ENCODE measurements at places on chromosomes 7 and 10.

DNA sequence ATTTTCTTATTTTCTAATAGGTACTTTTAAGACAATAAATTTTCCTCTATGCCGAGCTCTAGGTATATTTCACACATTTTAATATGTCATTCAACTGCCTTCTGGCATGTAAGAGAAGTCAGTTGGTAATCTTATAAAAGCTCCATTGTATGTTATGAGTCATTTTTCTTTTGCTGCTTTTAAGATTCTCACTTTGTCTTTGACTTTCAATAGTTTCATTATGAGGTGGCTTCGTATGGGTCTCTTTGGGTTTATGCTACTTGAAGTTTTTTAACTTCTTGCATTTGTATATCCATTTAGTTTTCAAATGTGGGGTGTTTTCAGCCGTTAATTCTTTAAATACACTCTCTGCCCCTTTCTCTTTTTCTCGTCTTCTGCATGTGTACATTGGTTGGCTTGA lies 80.5 kb downstream of the ABCA13 start:
- DNase-seq = no peak

DNA sequence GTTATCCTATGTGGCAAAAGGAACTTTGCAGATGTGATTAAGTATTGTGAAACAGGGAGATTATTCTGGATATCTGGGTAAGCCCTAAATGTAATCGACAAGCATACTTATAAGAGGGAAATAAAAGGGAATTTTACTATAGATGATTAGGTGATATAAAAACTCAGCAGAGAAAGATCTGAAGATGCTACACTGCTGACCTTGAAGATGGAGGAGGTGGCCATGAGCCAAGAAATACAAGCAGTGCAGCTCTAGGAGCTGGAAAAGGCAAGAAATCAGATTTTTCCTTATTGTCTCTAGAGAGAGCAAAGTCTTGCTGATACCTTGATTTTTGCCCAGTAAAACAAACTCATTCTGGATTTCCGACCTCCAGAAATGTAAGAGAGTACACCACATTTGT lies 67.7 kb downstream of the BRAF start:
- no peak for DNase-seq

DNA sequence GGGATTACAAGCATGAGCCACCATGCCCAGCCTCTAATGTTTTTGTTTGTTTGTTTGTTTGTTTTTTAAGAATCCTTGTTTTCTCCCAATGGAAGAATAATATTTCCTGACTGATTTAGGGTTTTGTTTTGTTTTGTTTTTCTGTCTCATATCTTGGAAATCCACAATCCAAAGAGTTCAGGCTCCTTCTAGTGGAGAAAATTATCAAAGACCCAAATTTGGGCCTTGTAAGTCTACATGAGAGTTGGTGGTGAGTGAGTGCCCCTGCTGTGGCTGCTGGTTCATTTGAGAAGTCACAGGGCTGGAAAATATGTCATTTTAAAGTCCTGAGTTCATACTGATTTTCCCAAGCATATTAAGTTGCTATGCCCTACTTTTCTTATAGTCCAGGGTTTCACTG lies 33.5 kb upstream of the KLHL7 start:
- DNase-seq = no peak

- no peak for DNase-seq
Observed at GRCh38 chr10:5447056-5447455, 34.7 kb downstream of the NET1 start.

DNA sequence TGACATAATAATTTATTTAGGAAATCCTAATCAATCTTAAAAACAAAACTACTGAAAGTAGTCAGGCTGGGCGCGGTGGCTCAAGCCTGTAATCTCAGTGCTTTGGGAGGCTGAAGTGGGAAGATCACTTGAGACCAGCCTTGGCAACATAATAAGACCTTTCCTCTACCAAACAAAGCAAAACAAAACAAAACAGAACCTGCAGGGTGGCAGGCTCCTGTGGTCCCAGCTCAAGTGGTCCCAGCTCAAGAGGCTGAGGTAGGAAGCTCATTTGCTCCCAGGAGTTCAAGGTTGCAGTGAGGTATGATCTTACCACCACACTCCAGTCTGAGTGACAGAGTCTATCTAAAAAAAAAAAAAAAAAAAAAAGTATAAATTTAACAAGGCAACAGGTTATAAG lies 748.0 kb downstream of the CNTNAP2 start:
- DNase-seq = no peak

- DNase-seq = no peak
Observed at GRCh38 chr7:45710271-45711160, 136.3 kb downstream of the ADCY1 start.

DNA sequence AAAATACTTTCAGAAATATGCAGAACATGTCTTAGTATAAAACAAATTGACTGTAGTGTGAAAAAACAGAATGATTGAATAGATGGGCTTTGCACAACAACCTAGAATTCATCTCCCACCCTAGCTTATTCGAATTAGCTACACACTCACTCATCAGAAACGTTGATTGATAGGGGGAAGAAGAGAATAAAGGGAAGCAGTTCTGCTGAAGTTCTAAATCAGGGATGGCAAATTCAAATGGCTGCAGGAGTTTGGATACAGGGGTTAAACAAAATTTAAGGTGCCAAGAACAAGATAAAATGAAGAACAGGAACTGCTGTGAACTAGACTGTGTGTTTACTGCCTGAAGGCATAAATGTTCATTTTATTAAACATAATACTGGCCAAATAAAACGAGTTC lies 9.0 kb downstream of the CD36 start:
- DNase-seq = no peak

- no peak for DNase-seq
Observed at GRCh38 chr10:26457088-26457487, 18.9 kb downstream of the APBB1IP start.

DNA sequence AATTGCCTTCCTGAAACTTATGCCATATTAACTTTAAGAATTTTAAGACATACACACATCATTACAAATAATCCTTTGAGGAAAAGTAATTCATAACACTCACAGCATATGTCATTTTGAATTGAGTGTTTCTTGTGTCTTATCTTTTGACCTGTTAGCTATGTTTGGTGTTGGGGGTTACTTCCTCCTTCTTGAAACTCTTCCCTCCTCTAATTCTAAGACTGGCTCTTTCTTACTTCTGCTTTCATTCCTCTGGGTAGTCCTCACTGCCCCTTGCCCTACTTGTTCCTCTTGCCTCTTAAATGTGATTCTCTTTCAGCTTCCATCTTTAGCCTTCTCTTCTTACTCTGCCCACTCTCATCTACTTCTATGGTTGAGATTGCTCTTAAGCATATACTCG lies 28.3 kb upstream of the PIP4K2A start:
- no peak for DNase-seq

- DNase-seq = no peak
Observed at GRCh38 chr7:136884492-136884891, 16.0 kb downstream of the CHRM2 start.

DNA sequence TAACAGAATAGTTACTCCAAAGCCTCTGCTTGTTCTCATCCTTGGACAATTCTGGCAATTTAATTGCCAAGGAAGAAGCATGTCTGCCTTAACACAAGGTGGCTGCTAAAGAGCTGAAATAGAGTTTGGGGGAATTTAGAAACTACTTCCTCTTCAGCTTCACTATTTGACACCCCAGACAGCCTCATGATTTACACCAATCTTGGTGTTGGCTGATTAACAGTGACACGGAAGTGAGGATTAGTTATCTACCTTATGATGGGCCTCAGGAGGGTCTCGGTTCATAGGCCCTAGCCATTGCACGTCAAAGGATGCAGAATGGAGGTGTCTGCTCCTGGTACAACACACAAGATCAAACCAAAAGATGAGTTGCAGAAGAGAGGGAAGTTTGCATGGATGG lies 102.4 kb downstream of the RELN start:
- no peak for DNase-seq

- no peak for DNase-seq
Observed at GRCh38 chr7:146764458-146764857, 647.9 kb downstream of the CNTNAP2 start.

- no peak for DNase-seq
Observed at GRCh38 chr7:73864981-73865711, 4.2 kb downstream of the TMEM270 start.

DNA sequence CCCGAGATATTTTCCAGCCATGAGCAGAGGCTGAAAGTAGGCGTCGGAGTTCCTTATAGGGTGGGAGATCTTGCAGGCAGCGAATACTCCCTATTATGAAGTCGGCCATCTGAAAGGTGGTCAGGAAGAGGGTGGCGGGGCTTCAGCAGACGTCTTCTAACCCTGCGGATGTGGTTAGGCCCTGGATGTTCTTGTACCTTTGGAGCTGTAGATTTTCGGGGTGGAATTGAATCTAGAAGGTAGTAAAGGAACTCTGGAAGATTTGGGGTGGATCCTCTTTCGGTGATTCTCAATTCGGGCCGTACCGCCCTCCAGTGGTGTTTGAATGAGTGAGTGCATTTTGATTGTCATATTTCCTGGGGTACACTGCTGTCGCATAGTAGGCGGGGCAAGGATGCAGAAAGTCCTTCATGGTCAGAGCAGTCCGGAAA lies 635 bp downstream of the NUP205 start:
- peak; percentile 58 for DNase-seq

GRCh38 chr10:83984256-83984640 lies 155.1 kb upstream of the GHITM start:
- no peak for DNase-seq

DNA sequence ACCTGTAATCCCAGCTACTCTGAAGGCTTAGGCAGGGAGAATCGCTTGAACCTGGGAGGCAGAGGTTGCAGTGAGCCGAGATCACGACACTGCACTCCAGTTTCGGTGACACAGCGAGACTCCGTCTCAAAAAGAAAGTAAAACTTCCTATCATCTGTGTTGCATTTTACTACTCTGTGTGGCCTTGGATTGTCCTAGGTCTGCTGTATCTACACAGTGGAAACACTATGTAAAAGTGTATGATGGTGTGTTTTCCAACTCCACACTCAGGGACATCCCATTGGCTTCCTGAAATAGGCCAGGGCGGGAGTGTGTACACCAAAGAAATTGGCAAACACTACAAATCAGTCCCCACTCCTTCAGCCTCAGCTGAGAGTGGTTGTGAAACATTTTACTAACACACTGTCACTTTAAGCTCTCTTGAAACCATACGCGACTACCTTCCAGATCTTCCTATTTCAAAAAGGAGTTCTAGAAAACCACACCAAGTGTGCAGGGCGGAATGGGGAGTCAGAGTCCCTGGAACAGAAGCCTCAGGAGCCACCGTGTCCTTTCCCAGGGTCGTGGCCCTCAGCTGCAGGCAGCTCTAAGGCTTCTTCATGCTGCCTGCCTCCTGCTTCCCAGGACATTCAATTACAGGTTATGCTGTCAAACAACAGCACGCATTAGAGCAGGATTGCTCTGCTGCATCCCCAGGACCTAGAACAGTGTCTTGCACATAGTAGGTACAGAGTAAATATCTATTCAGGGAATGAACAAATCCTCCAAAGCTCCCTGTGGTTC lies 275.4 kb downstream of the PARD3 start:
- no peak for DNase-seq

DNA sequence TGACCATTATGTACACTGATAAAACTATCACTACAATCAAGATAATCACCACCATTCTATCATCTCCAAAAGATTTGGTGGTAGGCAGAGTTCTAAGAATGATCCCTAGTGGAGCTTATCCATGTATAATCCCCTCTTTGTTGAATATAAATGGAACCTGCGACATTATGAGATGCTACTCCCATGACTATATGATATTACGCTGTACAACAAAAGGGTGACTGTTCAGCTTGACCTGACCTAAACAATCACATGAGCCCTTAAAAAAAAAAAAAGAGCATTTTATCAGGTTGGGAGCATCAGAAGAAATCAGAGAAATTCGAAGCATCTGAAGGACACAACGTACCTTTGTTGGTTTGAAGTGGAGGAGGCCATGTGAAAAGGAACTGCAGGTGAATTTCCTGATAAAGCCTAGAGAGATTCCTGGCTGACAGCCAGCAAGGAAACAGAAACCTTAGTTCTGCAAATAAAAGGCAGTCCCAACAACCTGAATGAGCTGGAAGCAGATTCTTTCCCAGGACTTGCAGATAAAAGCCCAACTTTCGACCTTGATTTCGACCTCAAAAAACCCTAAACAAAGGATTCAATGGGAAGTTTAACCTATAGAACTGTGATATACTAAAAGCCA lies 270.7 kb downstream of the ADRA2A start:
- DNase-seq = no peak

All from CMK (cell line).